Activated T-cell treated with anti-CD3 and anti-CD28 coated beads for 24 hours (primary cell): ENCODE measurements at places on chromosomes 1 and 21.

DNA sequence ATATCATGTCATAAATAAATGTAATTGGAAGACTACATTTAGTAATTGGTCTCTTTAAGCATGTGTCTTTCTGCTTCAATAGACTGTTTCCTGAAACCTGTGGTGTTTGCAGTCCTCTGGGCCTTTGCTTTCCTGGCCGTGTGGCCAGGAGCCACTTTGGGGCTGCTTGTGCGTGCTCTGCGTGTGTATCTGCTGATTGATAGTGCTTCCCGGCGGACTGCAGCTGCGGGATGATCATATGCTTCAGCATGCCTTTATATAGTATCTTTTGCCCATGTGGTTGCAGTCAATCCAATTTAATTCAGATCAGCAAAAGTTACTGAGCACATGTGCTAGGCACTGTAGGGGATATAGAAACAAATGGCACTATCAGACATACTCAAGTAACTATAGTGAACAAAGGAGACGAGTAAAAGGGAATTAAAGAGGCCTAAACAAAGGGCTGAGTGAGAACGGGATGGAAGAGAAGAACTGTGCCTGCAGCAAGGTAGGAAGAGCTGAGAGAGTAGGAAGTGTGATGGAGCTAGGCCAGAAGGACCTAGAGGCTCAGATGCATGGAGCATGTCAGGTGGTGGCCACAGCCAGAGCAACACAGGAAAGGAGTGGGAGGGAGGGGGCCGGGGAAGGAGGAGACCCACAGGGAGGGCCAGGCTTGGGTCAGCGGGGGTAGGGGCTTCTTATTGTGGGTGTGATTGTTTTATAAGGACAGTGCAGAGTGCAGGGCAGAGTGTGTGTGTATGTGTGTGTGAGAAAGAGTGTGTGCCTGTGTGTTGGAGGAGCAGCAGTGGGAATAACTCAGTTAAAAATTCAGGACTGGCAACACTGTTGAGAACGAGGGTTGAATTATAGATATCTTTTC, 27.2 kb upstream of the TTF2 start:
- no peak for DNase-seq

GRCh38 chr1:205077158-205077933, 6.9 kb downstream of the TMEM81 start:
- DNase-seq: no peak

DNA sequence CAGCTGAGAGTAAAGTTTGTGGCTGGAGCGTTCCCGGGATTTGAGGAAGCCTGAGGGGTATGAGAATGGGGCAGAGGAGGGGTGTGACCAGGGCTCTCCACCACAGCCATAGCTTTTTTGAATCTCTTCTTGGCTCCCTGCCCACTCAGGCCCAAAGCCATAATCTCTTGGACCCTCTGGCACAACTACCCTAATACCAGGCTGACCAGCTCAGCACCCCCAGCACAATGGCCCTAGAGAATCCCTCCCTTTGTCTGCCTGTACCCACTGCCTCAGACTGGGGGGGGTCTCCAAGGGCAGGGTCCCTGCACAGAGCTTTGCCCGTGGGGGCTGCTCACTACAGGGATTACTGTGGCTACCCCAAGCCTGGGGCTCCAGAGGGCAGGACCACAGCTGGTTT, 7.5 kb downstream of the DENND4B start:
- DNase-seq: no peak

DNA sequence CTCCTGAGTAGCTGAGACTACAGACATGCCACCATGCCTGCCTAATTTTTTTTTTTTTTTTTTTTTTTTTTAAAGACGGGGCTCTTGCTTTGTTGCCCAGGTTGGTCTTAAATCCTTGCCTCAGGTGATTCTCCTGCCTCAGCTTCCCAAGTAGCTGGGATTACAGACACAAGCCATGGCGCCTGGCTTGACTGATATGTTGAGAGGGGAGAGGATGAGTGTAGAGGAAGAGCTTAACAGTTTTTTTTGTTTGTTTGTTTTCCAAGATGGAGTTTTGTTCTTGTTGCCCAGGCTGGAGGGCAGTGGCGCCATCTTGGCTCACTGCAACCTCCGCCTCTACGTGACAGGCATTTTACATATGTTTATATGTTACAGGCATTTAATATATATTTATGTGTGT, 2.5 kb downstream of the SRP9 start:
- DNase-seq: no peak

- DNase-seq: no peak
Measured at GRCh38 chr21:38923429-38923828, 117.7 kb downstream of the ETS2 start.
